ENCODE measurements at places on chromosomes 13 and 19.
A peak's percentile ranks its signal among the peaks of the same experiment; 100 is the strongest.

DNA sequence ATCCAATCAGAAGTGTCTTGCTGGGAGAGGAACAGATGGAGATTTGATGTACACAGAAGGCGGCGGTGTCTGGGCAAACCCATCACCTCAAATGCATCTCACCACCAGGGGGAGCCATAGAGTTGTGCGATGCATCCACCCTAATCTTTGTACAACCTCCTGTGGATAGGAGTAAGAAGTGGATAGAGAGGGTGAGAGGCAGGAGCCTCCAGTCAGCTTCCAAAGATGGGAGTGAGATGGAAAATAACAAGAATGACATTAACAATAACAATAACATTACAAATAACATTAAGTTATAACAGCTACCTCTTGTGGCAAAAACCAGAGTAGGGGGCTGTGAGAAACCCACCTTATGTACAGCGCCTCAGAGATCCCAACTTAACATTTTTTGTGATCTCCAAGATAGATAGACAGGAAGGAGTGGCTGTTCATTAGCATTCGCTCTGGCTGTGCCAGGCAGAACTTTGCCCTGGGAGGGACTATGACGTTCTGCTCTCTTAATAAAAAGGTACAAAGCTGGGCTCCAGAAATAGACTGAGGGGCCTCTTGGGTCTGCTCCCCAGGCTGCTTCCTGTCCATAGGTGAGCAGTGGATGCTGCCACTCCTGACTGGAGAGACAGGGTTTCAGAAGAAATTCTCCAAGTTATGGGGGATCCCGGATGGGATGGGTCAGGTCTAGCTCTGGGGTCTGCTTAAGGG lies 5.2 kb upstream of the CEACAM18 start:
- DNase-seq, result peak; percentile 68

- DNase-seq, result peak; percentile 68
These were observed 38.0 kb upstream of the ZNF573 start for GRCh38 chr19:37817180-37817981.

DNA sequence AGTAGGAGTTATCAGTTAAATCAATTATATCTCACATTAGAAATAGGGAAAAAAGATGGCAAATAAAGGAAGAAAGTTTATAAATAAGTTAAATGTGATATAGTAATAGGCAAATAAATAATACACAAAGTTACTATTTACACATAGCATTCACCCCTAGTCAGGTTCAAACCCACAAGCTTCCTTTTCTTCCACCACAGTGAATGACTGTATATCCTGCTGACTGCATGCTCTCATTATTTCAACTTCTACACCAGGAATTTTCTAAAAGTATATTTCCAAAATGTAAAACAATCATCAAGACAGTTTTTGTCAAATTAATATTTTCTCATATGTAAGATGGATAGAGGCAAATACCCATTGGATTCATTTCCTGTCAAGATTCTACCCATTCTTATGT lies 548.6 kb upstream of the SLITRK5 start:
- no peak for DNase-seq

DNA sequence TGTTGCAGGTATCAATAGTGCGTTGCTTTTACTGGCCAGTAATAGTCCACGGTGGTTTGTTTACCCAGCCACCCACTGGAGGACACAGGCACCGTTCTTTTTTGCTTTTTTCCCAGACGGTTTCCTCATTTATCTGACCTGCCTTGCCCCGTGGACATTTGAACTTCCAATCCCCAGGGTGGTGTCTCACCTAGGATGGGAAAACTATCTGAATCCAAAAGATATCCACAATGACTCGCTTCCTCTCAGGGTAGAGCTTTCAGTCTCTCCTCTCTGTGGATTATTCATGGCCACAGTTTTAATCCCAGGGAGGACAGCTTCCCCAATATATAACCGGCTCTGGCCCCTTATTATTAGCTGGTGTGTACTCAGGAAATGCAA lies 170.8 kb downstream of the FOXO1 start:
- DNase-seq, result no peak

DNA sequence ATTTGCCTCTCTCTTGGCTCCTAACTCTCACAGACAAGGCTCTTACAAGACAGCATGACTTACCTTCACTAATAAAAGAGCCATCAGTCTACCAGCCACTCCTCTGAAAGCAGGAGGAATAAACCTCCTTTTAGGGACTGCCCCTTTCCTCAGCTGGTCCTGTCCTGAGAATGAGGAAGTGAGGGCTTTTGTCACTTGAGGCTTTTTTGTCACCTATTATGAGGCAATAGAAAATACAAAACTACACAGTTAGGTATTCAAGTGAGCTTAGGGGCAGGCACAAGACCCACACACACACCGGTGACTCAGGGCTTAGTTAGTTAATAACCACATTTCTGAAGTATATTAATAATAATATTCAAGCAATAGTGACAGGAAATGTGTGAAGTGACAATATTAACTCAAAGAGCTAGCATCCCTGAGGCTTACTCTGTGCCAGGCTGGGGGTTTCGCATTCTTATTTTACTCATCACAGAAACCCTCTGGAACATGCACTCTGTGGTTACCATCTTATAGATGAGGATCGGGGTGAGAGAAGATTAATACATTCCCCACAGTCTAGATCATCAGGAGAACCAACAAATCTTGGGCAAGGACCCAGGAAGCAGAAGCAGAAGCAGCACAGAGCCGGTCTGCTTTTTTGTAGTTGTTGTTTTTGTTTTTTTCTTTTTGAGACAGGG lies 379.9 kb downstream of the LIG4 start:
- DNase-seq, result no peak

- DNase-seq, result no peak
These were observed 47.8 kb upstream of the KPNA3 start for GRCh38 chr13:49840266-49840665.

DNA sequence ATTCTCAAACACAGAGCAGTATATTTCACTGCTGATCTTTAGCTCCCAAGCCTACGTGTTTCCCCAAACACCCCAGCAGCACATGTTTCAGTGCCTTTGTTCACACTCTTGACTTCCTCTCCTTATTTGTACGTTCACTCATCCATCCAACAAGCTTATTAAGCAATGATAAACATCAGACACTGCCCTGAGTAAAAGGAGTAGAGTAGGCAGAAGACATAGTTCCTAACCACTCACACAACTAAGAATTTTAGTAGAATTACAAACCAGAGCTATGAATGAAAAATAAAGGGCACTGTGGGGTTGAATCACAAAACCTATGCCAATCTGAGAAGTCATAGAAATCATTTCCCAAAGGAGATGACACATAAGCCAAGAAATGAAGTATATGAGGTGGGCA lies 213.5 kb downstream of the DIAPH3 start:
- no peak for DNase-seq

GRCh38 chr19:367963-368629 lies 23.5 kb upstream of the MIER2 start:
- no peak for DNase-seq

DNA sequence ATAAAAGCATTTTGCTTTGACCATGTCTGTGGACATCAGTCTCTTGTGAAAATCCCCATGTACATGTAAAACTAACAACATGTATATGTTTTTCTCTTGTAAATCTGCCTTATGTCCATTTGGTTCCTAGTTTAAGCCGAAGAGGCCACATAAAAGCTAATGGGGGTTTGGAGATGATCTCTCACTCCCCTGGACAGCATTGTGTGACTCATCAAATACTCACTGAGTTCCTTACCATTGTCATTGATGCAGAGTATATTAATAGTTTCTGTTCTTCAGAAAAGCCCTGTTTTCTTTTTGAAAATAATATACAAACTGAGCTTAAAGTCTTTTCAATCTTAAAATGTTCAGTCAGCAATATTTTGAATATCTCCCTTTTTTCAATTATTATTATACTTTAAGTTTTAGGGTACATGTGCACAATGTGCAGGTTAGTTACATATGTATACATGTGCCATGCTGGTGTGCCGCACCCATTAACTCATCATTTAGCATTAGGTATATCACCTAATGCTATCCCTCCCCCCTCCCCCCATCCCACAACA lies 536.7 kb upstream of the HTR2A start:
- DNase-seq, result no peak

DNA sequence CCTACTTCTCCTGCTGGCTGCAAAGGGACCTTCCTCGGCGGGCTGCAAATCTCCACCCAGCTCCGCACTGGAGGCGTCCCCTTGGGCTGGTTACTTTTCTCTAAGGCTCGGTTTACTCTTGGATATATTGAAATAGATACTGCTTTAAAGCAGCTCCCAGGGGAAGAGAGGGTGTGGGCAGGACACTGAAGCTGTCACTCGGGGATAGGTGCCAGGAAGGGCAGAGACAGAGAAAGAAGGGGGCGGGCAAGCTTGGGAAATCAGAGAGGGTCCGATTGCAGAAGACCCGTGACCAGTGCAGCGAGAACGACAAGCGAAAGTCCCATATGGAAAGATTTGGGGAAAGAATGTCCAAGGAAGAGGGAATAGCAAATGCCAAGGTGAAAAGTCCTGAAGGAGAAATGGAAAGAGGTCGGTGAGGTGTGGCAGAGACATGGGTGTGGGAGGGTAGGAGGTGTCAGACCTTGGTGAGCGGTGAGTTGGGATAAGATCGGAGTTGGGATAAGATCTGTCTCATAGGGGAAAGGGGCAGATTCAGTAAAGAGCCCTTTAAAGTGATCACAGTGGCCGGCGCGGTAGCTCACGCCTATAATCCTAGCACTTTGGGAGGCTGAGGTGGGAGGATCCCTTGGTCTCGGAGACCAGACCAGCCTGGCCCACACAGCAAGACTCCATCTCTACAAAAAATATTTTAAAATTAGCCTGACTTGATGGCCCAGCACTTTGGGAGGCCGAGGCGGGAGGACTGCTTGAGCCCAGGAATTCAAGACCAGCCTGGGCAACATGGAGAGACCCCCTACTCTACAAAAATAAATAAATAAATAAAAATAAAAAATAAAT lies 618 bp downstream of the THSD8 start:
- DNase-seq, result no peak

DNA sequence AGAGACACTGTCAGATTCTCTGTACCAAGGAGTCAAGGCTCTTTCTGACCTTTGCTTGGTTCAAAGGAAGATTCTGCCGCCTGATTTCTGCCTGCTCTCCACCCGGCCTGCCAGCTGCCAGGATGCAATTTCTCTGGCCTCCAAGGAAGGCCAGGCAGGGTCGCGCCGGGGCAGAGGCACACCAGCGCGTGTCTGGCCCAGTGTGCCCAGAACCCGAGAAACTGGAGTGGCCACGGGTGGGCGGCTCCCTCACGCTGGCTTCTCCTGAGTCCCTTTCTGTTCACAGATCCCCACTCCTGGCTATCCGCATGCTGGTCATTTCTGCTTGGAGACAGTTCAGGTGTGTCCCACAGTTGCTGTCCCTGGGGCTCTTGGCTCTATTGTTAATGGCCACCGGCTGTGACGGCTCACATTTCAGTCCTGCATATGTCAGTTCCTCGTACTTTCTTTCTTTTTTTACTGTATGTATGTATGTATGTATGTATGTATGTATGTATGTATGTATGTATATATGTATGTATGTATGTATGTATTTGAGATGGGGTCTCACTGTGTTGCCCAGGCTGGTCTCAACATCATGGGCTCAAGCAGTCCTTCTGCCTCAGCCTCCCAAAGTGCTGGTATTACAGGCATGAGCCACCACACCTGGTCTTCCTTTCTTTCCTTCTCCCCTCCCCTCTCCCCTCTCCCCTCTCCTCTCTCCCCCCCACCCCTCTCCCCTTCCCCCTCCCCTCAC lies 16.9 kb downstream of the TMPRSS9 start:
- no peak for DNase-seq

- DNase-seq, result no peak
These were observed 1461.9 kb downstream of the UQCRFS1 start for GRCh38 chr19:27751044-27751391.

GRCh38 chr19:45051929-45052579 lies 13.2 kb downstream of the CLASRP start:
- no peak for DNase-seq

- DNase-seq, result no peak
These were observed 9.9 kb downstream of the RANBP3 start for GRCh38 chr19:5967994-5968430.

DNA sequence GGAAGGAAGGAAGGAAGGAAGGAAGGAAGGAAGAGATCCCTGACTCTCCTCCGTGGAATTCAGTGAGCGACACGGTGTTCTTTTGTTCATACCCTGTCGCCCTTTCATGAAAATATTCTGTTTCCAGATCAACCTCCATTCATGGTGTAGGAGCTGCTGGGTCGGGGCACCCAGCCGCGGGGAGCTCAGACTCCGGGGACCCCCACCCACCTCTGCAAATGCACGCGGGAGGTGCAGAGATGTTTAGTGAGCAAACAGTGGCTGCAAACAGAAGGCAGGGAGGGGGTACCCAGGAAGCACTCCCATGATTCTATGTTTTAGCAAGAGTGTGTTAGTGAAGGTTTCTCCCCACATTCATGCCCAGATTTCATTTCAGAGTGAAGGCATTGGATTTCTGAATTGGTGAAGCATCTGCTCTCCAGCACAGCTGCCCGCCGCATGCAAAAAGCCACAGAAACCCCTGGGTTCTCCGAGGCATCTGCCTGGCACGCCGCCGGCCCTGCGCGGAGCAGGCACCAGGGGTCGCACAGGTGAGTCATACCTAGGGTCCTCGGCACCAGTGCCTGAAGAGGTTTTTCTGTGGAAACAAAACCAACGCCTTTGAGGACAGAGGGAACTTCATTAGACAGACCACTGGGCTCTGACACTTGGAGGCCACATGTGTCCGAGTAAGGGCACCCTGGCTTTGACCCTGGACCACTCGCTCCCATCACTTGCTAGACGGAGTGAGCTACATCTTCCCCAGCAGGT lies 80.6 kb downstream of the ZNF557 start:
- DNase-seq, result no peak

All from activated naive CD8-positive, alpha-beta T cell treated with anti-CD3 and anti-CD28 coated beads, Interleukin-2, amount 10 ng/mL, durations not matched to agents 7 days and 5 days (primary cell).